ENCODE measurements at places on chromosomes 4 and X.

GRCh38 chrX:1420371-1420770 is 28.5 kb upstream of the SLC25A6 start:
- no peak for DNase-seq

GRCh38 chr4:122776916-122777315 is 44.4 kb downstream of the BBS12 start:
- no peak for DNase-seq

DNA sequence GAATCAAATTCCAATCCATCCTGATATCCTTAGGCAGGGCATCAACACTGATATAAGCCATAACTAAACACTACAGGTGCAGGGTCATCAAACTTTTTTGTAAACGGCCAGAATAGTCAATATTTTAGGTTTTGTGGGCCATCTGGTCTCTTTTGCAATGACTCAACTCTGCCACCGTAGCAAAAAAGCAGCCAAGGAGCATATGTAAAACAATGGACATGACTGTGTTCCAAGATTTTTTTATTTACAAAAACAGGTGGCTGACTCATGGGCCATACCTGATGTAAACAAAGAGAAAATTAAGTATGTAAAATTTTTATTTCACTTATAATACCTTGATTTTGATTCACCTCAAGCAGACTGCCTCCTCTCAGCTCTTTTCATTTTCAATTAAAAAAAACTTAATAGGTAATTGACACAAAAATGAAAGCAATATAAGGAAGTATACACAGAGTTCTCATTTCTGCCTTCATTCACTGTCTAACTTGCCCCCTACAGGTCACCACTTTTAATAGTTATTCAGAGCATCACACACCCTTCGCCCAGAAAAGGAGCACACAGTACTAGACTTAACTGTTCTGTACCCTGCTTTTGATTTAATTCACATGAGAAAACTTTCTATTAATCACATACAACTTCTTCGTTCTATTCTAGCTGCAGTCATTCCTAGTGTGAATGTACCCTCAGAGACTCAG is 35.3 kb upstream of the GPM6B start:
- DNase-seq, result no peak

DNA sequence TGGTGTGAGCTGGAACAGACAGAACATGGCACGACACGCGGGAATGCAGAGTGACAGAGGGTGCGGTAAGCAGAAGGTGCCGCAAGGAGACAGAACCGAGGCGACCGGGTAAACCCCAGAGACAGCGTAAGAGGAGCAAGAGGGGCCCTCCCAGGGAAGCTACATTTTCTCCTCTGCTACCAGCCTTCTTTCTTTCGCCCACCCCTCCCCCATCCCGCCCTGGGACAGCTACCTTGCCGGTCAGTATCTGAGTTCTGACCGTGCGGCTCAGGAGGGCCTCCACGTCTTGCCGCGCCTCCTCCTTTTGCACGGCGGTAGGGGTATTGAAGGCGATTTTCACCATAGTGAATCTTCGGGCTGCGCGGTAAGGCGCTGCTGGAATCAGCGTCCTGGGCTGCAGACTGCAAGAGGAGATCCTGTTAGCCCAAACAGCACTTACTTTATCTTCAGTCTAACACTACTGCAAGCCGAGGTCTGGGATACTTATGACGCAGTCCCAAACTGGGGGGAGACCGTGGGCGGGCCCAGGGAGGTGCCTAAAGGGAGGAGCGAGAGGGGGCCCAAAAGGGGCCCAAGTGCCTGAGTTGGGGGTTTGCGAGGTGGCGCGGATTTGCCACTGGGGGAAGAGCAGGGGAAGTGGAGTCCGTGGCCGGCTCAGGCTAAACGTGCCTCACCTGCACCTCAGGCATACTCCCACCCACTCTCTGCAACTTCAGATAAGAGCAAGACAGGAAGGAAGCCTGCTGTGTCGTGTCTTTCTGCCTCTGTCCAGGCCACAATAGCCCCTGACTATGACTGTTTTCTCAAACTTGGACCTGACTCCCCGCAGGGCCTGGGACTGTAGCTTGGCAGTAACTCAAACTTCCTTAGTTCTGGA is at the start of gene ITM2A:
ITM2A (minus strand) TSS at position 462 of the 877 bp plus-strand sequence; CDS start at position 343, 119 bp downstream.
- DNase-seq, result peak; percentile 59

DNA sequence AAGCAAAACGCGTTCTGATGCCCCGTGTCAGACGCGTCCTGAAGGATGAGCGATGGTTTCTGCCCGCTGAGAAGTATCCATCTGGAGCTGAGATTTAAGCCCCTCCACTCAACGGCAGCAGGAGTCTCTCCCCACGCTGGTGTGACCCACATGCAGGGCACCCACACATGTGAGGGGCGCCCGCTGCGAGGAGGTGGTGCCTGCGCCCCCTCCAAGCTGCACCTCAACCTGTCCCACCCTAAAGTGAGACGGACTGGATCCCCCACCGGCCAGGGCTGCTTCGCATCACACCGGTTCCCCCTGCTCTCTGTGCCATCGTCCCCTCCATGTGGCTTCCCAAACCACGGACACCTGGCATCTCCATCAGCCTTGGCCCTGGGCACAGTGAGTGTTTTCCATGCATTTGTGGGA is 4.5 kb upstream of the PDE6B start:
- no peak for DNase-seq

- no peak for DNase-seq
Observed at GRCh38 chr4:3879681-3880614, 113.8 kb downstream of the ADRA2C start.

GRCh38 chr4:1052231-1052671 is 40.8 kb downstream of the FGFRL1 start:
- DNase-seq, result no peak

- DNase-seq, result no peak
Observed at GRCh38 chrX:119150163-119151050, 22.8 kb upstream of the KIAA1210 start.

GRCh38 chr4:189940178-189941004 is at the start of gene FRG1:
Gene FRG1 (plus strand): TSS chr4:189940872. CDS start chr4:189941010, 138 bp downstream.
- DNase-seq, result peak; percentile 96

All from stimulated activated CD4-positive, alpha-beta T cell treated with anti-CD3 and anti-CD28 coated beads, Interleukin-4, amount 100 ng/mL, for 4 hours (primary cell).